ENCODE measurements at places on chromosomes 1 and 21. TPM values are rescaled to one million over a fixed set of nuclear protein-coding genes. Genes with fewer than 3 reads are reported as not detected.

- no peak for DNase-seq
Observed at GRCh38 chr1:182620924-182621585, 16.9 kb upstream of the RGS16 start.

DNA sequence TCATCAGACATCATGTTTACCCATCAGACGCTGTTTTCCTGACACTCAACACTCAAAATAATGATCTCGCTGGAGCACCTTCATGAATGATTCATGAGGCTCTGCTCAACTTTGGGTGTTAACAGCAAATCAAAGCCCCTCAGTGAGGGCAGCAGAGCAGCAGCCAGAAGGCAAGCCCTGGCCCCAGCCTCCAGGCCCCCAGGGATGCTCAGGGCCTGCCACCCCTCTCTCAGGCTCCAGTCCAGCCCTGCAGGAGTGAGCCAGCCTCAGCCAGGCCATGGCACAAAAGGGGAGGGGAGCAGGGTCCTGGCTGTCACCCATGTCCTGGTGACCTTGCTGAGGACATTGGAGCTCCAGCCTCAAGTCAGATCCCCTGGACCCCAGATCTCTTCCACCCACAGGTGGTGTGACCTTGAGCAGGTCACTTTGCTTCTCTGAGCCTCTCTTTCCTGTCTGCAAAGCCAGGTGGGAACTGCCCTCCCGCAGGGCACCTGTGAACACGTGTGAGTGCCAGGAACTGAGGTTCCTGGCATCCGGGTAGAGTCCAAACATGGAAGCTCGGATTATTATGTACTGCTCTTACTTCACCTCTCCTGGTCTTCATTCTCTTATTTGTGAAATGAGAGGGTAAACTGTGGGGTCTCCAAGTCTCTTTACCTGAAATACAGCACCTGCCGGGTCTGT, 161.6 kb upstream of the VAMP3 start:
- peak; percentile 38 for DNase-seq

DNA sequence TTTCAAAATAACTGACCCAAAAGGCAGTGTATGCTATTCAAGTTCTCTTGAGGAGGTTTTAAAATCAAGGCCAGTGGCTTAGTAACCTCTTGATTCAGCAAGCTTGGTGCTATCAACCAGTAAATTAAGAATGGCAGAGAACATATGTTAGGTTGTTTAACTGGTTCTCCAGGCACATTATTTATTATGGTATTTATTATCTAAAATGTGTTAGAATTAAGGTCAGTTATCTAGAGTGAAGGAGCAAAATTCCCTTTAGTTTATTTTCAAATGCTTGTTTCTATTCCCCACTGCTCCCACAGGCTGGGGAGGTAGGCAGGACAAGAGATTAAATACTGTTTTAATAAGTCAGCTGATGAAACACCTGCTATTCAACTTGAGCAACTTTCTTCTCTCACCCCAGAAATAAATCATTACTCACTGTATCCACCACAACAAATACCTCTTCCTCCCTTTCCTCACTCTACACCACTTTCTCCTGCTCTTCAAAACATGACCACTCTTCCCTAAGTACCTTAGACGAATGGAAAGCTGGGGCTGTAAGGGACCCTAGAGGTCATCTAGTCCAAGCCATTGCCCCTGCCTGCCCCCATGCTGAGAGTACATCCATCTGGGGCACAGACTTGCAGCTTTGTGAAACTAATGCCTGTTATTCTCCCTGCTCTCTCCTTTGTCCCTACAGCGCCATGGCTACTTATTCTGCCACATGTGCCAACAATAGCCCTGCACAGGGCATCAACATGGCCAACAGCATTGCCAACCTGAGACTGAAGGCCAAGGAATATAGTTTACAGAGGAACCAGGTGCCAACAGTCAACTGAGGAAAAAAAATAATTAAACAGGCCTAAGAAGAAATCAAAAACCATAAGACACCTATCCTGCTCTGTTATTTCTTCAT, 71.7 kb downstream of the PRRX1 start:
- DNase-seq, result no peak

DNA sequence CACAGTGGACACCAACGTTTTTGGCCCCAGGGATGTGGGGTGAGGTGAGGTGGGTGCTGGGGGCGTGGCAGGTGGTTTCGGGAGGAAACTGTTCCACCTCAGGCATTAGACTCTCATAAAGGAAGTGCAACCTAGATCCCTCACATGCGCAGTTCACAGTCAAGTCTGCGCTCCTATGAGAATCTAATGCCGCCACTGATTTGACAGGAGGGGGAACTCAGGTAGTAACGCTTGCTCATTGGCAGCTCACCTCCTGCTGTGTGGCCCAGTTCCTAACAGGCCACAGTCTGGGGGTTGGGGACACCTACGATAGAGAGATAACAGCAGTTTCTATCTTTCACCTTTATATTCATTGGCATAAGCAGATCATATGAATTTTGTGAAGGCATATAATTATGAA, 347.1 kb downstream of the VAV3 start:
- DNase-seq, result no peak

GRCh38 chr1:116540088-116540487, 30.7 kb downstream of the CD58 start:
- no peak for DNase-seq

- DNase-seq, result peak; percentile 82
Observed at GRCh38 chr1:225653463-225654276, 747 bp upstream of the ENAH start.

- DNase-seq, result no peak
Observed at GRCh38 chr1:12565094-12565965, 52.7 kb downstream of the DHRS3 start.

DNA sequence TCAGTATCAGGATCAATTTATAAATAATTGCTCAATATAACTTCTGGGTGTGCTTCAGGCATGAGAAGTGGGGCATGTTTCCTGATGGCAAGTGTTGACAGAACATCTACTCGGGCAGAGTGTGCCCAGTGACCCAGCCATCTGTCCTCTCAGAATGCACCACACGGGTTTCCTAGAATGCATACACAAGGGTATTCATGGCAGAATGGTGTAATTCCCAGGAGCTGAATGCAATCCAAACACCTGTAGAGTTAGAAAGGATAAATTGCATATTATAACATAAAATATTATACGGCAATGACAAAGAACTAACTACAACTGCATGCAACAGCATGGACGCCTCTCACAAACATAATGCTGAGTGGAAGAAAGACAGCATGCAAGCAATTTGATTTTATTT, 391.9 kb downstream of the SIPA1L2 start:
- no peak for DNase-seq

- DNase-seq, result no peak
Observed at GRCh38 chr1:27037518-27037917, 24.9 kb upstream of the TENT5B start.

DNA sequence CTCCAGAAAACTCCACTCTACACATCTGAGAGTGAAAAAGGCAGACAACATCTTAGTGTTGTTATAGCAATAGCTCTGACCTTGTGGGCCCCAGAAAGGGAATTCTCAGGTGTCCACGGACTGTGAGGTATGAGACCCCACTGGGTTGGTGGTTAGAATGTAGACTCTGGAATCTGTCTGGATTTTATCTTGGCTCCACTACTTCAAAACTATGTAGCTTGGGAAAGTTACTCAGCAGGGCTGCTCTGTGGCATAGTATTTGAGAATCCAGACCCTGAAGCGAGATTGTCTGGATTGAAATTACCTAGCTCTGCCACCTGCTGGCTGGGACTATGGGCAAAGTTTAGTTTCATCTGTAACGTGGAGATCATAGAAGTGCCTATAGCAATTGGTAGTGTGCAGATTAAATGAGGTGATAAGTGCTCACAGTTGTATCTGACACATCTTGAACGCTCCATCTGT, 25.8 kb downstream of the PRDM2 start:
- no peak for DNase-seq

HES3 gene
- total RNA-seq, result not detected

DISP1 gene
- total RNA-seq, result 23.9 TPM

EXTL1 gene
- 39.9 TPM for total RNA-seq

FNDC5 gene
- 1.6 TPM for total RNA-seq

SPRR5 gene
- total RNA-seq, result not detected

WNT3A gene
- total RNA-seq, result not detected

NLRP3 gene
- total RNA-seq, result 6.6 TPM

PTPRC gene
- total RNA-seq, result 62.8 TPM

TSSK3 gene
- 5.1 TPM for total RNA-seq

TCHH gene
- 0.13 TPM for total RNA-seq

All from sciatic nerve (tissue), 2 donors.